ENCODE measurements at places on chromosomes 6 and 20.

- DNase-seq = no peak
Measured at GRCh38 chr6:29961966-29962365, 19.6 kb downstream of the HLA-A start.

- DNase-seq = no peak
Measured at GRCh38 chr6:107132330-107132954, 17.1 kb upstream of the BEND3 start.

DNA sequence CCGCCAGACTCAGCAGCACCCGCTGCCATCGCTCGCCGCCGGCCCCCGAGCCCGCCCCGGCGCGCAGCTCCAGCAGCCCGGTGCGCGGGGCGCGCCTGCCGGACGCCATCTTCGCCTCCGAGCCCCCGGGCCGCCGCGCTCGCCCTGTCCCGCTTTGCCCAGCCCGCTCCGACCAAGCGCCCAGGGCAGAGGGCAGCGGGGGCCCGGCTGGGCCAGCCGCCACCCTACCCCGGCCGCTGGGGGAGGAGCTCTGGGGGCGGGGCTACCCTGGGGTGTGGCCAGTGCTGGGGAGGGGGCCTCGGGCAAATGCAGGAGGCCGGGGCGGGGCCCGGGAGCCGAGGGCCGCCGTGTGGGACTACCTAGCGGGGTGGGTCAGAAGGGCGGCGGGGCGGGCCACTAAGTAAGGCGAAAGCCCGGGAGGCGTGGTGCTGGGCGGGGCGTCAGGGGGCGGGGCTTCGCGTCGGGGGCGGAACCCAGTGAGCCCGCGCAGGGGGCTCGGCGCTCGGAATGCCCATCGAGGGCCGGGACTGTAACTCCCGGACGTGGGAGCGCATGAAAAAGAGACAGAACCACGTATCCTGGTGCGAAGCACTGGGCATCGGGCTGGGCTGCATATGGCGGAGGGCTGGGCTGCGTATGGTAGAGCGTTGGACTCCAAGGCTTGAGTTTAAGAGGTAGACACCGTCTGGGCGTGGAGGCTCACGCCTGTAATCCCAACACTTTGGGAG lies at the start of gene SNTA1:
SNTA1 (minus strand) TSS at position 252 of the 728 bp plus-strand sequence; CDS start at position 109, 143 bp downstream.
- DNase-seq = no peak

- no peak for DNase-seq
Measured at GRCh38 chr6:166317261-166318212, 9.3 kb upstream of the PRR18 start.

DNA sequence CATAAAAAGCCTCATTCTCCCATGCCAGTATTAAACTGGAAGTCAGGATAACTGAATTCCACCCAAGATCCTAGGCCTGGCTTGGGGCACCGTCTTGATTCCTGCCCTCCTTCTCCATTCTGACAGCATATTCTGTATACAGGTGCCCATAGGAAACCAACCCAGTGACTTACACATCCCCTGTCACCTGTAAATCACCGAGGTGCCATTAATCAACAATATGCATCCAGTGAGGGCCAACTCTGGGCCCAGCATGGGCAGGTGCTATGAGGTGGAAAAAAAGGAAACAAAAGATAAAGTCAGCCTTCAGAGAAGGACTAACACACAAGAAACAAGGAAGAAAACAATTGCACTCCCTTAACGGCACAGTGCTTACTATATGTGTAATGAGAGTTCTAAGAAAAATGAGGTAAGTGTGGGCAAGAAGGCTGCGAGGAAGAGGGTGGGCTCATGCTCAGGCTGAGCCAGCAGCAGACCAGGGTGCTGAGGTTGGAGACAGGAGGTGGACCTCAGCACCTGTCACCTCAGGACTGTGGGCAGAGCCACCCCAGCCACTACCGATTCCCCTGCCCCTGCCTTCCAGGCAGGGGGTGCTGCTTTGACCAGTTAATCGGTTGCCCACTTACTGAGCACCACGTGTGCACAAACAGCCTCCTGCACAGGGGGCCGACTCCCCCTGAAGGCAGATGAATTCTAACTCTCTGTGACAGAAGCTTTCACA lies 105.9 kb downstream of the TRERF1 start:
- DNase-seq = no peak

- DNase-seq = no peak
Measured at GRCh38 chr6:23319582-23319981, 750.2 kb downstream of the HDGFL1 start.

DNA sequence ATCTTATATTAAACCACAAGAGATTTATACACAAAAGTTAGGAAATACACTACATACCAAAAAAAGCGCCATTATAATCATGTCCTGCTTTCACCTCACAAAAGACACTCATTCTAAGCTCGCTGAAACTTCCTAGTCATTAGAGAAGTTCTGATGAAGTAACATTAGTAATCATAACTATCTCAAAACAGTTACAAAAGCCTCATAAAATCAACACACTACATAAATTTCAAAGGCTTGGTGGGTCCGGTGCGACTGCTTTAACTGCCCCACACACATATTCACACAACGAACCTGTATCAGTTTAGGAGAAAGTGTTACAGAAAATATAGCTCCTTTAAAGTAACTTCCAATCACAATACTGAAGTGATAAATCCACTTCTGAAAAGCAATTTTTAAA lies 1.9 kb downstream of the PHIP start:
- DNase-seq = no peak

- DNase-seq = no peak
Measured at GRCh38 chr20:14716351-14716801, 379.0 kb upstream of the FLRT3 start.

DNA sequence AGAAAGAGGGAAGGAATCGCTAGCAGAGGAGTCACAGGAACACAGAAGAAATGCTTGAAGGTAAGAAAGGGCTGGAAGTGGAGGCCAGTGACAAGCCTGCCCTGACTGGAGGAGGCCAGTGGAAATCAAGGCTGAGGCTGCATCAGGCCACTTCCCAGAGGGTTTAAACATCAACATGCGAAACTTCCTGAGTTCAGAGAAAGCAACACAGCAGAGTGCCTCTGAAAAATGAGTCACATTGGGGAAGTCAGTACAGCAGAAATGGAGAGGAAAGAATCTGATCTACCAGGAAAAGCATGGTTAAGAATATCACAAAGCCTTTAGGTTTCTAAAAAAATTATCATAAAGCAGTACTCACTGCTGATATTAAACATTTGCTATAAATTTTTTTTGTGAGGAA lies 23.3 kb downstream of the NAPB start:
- no peak for DNase-seq

DNA sequence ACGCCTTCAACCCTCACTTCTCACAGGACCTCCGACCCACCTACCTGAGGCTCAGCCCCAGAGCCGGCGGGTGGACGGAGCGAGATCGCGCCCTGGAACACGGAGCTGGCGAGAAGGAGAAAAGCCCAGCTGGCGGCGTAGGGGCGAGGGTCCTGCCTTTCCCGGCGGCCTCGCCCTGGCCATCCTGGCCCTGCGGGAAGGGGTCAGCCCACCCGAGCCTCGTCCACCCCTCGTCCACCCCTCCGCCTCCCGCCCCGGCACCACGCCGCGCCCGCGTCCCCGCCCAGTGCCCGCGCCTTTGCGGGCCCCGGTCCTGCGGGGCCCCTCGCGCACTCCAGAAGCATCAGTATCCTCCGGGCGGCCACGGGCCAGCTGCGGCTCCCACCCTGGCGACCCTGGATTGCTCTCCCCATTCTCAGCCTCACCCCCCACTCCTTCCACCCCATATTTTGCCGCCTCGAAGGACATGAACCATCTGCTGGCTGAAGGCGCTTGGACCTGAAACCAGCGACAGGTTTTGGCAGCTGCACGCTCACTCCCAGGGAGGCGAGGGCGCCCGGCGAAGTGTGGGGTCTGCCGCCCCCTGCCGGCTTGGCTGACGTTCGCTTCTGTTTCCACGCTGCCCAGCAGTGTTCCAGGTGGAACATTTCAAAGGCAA lies 65.1 kb downstream of the PLG start:
- no peak for DNase-seq

DNA sequence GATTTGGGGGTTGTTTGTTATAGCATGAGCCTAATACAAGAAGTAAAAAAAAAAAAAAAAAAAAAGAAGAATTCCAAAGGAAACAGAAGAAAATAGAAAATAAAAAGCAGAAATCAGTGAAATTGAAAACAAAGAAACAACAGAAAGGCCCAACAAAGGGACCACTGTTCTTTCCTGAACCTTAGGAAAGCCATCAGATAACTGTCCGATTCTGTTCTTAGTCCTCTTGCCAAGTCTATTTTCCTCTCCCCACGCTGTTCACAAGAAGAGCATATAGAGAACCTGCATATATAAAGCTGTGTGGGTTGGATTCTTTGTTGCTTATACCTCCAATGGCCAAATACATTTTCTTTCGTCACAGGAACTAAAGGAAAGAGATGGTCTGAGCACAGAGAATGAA lies 38.0 kb upstream of the IPCEF1 start:
- DNase-seq = no peak

DNA sequence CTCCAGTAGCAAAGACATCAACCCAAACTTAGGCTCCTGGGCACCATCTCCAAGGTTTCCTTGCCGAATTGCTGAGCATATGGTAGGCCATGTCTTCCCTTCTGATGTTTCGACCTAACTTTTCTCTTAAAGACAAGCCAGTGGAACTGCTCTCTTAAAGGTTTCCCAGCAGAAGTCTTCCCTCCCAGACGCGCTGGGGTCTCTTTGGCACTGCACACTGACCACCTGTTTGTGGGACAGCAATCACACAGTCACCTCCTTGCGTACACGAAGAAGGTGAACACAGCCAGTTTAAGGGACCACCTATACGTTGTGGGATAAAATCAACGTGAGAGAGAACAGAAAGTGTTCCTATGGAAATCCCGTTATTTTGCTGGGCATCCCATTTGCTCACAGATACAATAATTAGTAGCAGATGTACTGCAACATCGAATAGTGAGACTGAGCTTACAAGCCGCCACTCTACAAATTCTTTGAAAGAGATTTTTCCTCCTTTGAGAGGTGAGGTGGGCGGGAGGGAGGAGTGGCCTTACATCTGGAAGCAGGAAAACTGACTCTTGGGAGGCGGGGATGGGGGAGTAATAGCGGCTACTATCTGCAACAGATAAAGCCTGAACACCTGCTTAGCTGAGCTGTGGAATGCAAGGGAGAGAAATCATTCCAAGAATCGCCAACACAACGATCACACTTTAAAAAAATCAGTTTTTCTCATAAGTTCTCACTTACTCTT lies 9.9 kb downstream of the GRIK2 start:
- no peak for DNase-seq

- DNase-seq = no peak
Measured at GRCh38 chr6:147716434-147716833, 207.9 kb downstream of the SAMD5 start.

DNA sequence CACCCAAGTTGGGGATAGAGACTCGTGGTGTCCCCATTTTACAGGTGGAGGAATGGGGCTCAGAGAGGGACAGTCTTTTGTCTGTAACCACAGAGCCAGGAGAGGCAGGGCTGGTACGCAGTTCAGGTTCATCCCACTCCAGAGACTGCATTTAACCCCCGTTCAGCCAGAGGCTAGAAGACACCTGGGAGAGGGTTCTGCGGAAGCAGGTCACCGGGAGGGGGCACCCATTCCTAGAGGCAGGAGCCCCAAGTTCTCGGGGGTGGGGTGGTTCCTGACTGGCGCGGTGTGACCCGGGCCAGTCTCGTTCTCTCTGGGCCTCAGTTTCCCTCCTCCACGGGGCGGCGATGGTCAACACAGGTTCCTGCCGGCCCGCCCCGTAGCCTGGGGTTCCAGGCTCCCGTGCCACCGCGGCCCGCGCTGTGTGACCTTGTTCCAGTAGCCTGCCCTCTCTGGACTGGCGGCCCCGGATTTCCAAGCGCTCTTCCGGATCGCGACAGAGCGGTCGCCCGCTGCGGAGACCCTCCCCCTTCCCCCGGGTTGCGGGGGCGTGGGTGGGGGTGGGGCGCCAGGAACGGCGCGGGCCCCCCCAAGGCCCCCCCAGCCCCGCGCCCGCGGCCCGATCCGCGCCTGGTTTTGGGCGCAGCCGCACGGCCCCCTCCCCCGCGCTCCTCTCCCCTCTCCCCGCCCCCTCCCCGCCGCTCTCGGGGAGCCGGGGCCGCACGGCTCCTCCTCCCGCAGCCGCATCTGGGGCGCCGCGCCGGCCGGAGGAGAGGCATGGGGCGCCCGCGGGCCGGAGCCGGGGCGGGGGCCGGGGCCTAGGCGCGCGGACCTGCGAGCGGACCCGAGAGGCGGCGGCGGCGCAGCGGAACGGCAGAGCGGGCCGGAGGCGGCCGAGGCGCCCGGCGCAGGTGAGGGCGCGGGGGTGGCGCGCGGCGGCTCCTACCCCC lies at the start of gene DLGAP4:
DLGAP4 (plus strand) TSS at position 738 of the 950 bp plus-strand sequence. CDS start 125,379 bp downstream, outside the sequence.
- no peak for DNase-seq

DNA sequence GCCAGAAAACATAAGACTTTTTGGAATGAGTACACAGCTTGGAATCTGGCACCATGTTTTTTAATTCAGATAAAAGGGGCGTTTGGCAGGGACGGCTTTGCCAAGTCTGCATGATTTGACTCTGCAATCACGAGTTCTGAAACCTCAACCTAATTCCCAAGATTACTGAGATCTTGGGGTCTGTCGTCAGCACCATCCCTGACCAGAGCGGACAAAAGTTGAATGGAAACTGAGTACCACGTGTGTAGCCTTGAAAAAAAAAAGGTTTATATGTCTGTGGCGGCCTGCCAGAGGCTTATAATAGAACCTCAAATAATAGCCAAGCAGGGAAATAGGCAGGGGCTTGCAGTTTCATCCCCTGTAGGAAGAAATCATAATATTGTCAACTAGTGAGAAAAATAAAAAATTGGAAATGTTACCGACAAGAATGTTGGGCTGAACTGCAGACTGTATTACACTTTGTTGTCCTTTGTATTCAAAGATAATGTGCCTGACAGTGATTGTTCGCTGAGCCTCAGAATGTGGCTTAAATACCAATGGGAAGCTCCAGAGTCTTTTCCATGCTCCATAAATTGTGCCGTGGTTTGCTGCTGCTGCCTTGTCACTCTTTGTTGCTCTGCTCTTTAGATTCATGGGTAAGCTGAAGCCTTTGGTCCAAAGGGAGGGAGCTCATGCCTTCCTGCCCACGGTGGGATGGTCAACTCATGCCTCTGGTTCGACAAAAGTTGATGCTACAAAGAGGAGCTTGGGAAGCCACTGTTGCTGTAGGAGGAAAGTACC lies 118.8 kb upstream of the ARID1B start:
- DNase-seq = peak; percentile 71

DNA sequence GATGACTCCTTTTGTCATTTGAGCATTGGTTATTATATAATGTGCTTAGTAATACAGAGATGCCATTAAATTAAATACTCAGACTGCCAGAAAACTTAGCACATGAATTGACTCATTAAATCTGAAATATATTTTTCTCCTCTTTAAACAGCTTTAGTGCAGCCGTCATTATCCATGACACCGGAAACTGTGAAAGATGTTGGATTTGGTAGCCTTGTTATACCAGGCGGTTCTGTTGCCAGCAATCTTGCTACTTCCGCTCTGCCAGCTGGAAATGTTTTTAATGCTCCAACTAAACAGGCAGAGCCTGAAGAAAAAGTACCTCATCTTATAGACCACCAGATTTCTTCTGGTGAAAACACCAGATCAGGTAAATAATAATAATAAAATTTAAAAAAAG lies 97.6 kb downstream of the SCAF8 start:
- no peak for DNase-seq

DNA sequence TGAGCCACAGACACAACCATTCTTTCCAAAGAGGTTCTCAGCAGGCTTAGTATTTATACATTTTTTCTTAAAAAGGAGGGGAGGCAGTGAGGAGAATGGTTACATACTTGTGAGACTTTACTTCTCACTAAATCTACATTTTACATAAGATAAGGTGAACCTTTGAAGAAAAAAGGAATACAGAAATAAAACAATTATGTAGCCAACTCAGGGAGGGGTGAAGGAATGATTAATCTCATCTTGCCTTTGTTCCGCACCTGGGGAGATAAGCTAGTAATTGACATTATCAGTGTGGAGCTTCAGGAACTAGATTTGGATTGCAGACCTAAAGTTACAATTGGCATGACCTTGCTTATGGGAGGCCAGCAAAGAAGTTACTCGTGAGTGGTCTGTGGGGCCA lies 221.8 kb upstream of the GGTLC1 start:
- no peak for DNase-seq

Data from AG09309 (cell line).